ENCODE measurements at places on chromosomes 5 and 9.

DNA sequence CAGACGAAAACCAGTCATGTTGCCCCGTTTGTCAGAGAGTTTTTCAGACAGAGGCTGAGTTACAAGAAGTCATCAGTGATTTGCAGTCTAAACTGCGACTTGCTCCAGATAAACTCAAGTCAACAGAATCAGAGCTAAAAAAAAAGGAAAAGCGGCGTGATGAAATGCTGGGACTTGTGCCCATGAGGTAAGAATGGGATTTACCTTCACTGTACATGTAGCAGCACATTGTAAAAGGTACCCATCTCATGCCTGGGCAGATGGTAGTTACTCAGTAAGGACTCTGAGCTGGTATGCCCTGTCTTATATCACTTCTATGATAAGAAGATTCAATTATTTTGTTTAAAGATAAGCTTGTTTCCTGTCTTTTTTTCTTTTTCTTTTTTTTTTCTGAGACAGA is 38.8 kb downstream of the RAD50 start:
- no peak for DNase-seq

DNA sequence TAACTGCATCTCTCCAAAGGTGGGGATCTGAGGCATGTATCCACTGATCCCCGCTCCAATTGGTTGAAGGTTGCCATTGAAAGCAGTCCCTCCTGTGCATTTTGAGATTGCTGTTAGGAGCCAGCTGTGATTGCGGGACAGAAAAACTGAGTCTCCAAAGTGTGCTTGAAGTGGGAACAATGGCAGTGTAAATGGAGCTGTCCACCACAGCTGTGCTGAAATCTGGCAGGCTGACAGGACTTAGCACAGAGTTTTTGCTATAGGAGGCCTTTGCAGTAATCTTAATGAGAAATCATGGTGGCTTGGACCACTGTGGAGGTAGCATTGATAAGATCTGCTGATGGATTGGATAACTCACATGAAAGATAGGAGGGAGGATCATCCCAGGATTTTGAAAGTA is 3.3 kb downstream of the RNF20 start:
- DNase-seq = no peak

DNA sequence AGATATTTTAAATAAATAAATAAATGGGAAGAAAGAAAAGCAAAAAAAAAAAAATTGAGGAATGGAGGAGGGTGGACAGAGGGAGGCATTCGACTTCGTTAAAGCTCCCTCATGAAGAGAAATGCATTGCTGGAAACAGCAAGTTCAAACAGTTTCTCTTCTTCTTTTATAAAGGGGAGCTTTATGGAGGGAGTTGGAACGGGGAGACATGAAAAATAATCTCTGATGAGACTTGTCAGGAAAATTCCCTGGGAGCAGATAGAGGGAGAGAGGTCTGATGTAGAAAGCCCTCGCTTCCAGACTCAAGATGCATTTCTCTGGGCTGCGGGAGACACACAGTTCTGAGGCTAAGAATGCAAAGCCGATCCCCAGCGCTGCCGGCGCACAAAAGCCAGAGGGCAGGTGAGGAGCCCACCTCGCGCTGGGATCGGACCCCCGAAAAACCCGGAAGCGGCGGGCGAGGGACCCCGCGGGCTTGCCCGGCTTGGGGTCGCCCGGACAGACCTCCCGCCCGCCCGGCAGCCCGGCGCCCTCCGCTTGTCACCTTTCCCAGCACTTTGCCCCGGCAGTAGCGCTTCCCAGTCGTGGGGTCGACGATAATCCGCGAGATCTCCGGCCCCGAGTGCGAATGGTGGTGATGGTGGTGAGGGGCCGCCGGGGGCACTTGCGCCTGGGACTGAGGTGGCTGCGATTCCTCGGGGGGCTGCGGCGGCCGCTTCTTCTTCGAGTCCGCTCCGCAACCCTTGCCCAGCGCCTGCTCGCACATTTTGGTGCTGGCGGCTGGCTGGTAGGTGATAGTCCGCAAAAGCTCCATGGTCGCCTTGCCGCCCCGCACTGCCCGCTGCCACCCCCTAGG is 512 bp downstream of the PLK2 start:
- DNase-seq = no peak

- DNase-seq = no peak
Observed at GRCh38 chr5:854217-854616, 3.4 kb upstream of the ZDHHC11 start.

- no peak for DNase-seq
Observed at GRCh38 chr5:66646570-66646969, 50.4 kb downstream of the MAST4 start.

DNA sequence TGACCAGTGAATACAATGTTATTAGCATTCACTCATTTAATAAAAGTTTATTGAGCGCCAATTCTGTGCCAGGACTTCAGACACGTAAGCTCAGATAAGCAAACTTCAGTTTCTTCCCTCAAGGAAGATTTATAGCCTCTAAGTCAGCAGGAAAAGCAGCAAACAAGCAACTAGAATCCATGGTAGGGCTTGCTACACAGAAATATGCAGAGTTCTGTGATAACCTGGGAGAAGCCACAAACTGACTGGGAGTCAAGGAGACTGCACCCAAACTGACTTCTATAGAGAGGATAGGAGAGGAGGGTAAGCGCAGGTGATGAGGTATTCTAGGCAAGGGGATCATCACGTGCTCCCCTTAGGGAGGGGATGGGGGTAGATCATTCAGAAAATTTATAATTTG is 1.4 kb upstream of the OGN start:
- DNase-seq = no peak

- DNase-seq = no peak
Observed at GRCh38 chr5:95022967-95023695, 261.8 kb downstream of the MCTP1 start.

- no peak for DNase-seq
Observed at GRCh38 chr9:124852121-124852828, 985 bp upstream of the WDR38 start.

DNA sequence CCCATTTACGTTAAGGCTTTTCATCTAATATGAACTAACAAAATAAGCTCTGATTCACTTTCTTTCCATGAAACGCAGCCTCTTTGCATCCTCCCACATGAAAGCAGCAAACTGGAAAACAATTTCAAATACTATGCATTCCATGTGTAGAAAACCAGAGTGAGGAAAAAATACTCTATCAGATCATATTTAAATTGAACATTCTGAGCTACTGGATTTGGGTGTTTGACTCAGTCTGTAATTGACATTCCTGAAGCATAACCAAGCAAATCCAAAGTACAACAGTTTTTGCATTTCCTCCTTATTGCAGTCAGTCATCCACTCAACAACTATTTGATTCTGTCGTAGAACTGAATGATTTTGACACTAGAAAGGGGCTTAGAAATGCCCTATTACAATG is 399.1 kb upstream of the NMUR2 start:
- no peak for DNase-seq
